ENCODE measurements at places on chromosomes 13 and 19. TPM values are rescaled to one million over a fixed set of nuclear protein-coding genes. Genes with fewer than 3 reads are reported as not detected.

The PLPPR2 gene
- polyA plus RNA-seq, result 183 TPM

The RGS9BP gene
- polyA plus RNA-seq, result 0.35 TPM

The FCGBP gene
- polyA plus RNA-seq, result 2.3 TPM

The CPB2 gene
- polyA plus RNA-seq, result 0.30 TPM

The MAB21L1 gene
- 24.7 TPM for polyA plus RNA-seq

The ADM5 gene
- 3.1 TPM for polyA plus RNA-seq

The PRKCG gene
- polyA plus RNA-seq, result 7.5 TPM

The NCR1 gene
- polyA plus RNA-seq, result 0.14 TPM

The MEIOSIN gene
- polyA plus RNA-seq, result not detected

The SIGLEC8 gene
- 3.8 TPM for polyA plus RNA-seq

The ZNF579 gene
- polyA plus RNA-seq, result 25.3 TPM

The CACNG7 gene
- polyA plus RNA-seq, result 129 TPM

The CGB2 gene
- polyA plus RNA-seq, result not detected

The SUPT20H gene
- polyA plus RNA-seq, result 66.2 TPM

The COL5A3 gene
- polyA plus RNA-seq, result 17.8 TPM

The ATP8B3 gene
- polyA plus RNA-seq, result 1.7 TPM

The GPC6 gene
- polyA plus RNA-seq, result 19.8 TPM

The ZNF814 gene
- polyA plus RNA-seq, result 40.3 TPM

The SPACA4 gene
- 0.54 TPM for polyA plus RNA-seq

The UTP14C gene
- 22.2 TPM for polyA plus RNA-seq

The CBARP gene
- polyA plus RNA-seq, result 38.6 TPM

The LRG1 gene
- 0.36 TPM for polyA plus RNA-seq

The FGF22 gene
- 2.5 TPM for polyA plus RNA-seq

The FCHO1 gene
- 29.8 TPM for polyA plus RNA-seq

The FFAR1 gene
- polyA plus RNA-seq, result 0.70 TPM

The CYP2B6 gene
- not detected for polyA plus RNA-seq

The DIAPH3 gene
- polyA plus RNA-seq, result 4.0 TPM

The ZFP36 gene
- polyA plus RNA-seq, result 20.7 TPM

The NANOS3 gene
- 24.6 TPM for polyA plus RNA-seq

The ATP4B gene
- polyA plus RNA-seq, result 1.3 TPM

The RCBTB2 gene
- polyA plus RNA-seq, result 57.7 TPM

Measured in spinal cord (tissue), 10 donors.